ENCODE measurements at places on chromosomes 3 and 15.

DNA sequence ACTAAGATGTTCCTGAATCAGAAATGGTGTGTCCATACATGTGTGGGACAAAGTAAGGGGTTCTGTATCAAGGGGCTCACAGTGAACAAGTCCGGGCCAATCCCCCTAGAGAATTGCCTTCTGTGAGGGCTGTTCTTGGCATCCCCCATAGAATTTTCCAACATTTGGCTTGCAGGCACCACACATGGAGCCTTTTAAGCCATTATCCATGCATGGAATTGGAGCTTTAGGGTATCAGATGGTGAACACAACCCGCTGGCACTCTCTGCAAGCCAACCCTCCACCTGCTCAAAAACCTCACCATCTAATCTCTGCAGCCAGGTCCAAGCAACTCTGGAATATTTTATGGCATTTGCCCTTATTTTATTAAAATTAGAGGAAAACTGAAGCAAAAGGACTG is 278.7 kb downstream of the ERC2 start:
- no peak for DNase-seq

DNA sequence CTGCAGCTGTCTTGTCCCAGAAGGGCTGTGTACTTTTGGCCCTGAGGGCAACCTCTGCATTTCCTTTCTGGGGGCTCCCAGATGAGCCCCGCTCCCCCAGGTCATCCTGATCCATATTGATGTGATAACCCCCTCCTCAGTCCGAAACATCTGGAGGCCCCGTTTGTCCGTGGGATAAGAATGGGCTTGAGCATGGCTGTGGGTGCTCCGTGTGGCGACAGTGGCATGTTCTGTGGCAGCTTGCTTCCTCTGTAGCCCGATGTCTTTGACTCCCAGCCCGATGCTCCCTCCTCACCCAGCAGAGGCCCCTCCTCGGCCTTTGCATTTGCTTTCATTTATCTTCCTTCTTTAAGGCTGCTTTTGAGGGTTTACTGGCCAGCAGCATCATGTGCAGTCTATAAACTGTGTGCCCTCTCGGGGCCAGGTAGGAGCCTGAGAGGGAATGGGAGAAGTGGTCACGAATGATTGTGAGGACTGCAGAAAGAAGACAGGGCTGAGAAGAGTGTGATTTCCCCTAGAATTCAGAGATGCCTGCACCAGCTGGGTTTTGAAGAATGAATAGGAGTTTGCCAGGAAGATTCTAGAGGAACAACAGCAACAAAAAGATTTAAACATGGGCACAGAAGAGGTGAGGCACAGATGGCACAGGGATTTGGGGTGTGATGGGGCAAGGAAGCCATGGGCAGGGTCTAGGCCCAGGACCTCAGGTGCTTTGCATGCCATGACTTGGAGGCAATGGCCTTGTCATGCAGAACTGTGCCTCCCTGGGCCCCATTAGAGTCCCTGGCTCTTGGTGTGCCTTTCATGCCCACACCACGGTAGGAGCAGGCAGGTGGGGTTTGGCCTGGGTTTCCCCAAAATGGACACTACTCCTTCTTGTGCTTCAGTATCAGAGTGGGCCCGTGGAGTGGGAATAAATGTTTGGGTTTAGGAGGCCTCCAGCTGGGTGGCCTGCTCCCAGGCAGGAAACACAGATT is 34.2 kb downstream of the APBA2 start:
- DNase-seq = no peak

GRCh38 chr15:72011302-72011942 is 106.5 kb downstream of the MYO9A start:
- DNase-seq = no peak

- no peak for DNase-seq
Measured at GRCh38 chr3:100117093-100117492, 2.8 kb upstream of the FILIP1L start.

DNA sequence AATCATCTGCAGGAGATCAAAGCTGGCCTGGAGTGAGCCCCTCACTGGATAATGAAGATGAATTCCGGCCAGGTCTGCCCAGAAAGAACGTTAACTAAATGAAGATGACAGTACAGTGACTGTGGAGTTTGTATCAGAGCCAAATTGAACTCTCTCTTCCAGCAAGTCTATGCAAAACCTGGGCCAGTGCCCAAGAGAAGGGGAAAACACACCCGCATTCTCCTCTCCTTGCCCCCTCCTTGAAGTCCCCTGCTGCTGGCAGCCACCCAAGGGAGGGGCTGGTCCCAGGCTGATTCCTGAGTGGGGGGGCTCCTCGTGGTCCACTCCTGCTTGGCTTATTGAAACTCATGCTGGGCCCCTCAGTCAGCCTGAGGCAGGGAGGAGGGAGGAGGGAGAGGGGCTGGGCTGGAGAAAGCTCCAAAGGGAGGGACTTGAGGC is 155.7 kb downstream of the RAB11A start:
- DNase-seq = no peak

GRCh38 chr3:58299839-58300516 is 6.1 kb upstream of the RPP14 start:
- DNase-seq = no peak

- no peak for DNase-seq
Measured at GRCh38 chr3:101638261-101638745, 38.6 kb downstream of the ZBTB11 start.

DNA sequence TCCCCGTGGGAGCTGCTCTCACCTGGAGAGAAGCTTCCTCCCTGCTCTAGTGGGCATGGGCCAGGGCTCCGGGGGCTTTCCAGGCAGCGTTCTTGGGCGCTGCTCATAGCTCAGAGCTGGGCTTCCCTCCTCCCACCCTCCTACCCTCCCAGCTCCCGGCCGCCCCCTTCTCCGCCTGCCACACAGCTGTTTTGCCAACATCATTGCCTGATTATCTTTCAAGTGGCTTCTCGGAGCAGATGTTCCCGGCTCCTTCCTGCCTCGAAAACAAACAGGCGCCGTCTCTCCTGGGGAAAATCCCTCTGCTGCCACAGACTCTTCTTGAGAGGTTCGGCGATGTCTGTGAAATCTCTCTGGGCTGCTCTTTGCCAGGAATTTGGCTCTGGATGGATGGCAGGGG is 195.6 kb downstream of the RPLP1 start:
- DNase-seq = no peak

DNA sequence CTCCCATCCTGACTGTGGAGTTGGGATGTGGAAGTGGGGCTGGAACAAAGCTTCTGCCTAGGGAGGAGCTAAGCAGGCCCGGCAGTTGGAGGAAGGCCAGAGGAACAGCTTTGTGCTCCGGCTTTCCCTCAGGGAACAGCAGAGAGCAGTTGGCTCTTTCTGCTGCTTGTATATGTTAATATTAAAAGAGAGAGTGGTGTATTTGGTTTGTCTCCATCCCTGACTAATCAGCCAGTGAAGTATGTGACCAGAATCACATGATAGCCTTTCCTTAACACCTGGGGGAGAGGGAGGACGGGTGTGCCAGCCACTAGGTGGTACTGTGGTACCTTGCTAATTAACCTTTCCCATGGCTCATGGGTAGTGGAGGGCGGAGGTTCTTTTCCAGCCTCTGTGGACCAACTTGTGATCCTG is 10.0 kb downstream of the EIF2B5 start:
- DNase-seq = peak; percentile 36

GRCh38 chr3:98567666-98568270 is 25.6 kb downstream of the CPOX start:
- no peak for DNase-seq

- DNase-seq = no peak
Measured at GRCh38 chr3:57094575-57094974, 34.1 kb downstream of the SPATA12 start.

- no peak for DNase-seq
Measured at GRCh38 chr3:67774676-67775075, 120.3 kb upstream of the SUCLG2 start.

GRCh38 chr15:96767703-96768434 is 437.4 kb downstream of the NR2F2 start:
- no peak for DNase-seq

DNA sequence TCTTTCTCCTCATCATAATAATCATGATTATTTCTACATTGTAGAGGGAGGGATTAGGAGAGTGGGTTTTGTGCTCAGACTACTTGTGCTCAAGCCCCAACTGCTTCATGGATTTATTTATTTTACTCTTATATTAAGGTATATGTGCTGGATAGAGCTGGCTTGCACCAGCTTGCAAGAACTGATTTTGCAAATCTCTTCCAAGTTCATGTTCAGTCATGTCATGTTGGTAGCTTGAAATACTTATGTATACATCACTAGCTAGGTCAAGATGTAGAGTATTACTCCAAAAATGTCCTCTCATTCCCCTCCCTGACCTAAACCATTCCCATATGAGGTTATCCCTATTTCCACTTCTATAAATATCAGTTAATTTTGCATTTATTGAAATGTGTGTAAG is 293.9 kb upstream of the RBMS3 start:
- DNase-seq = no peak

DNA sequence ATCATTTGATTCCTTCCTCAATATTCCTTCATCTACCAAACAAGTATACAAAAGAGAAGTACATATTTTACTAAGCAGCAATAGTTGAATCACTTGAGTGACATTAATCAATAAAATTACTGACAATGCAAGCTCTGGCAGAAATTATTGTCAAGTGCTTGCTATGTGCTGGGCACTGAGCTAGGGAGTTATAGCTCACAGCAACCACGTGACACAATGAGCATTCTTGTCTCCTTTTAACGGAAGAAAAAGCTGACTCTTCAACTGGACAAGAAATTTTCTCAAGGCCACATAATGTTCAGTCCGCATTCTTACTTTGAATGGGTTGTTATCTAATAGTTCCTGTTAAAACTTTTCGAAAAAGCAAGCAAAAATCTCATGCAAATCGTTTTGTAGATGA is 500.1 kb downstream of the PYDC2 start:
- DNase-seq = no peak

DNA sequence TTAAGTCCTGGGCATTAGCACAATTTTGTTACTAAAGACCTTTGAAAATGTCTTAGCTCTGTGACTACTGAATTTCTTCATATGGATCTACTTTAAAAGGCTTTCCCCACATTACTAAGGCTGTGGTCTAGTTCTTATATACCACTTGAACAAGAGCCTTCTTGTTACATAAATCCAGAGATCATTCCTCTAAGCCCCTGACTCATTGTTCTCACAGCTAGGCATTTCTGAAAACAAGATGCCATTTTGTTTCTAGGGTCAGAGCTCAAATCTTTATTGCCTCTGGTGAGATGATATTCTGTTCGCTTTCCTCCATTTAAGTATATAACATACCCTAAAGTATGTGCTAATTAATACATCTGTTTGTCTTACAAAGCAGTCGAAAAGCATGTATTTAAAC is 29.8 kb upstream of the LPP start:
- no peak for DNase-seq

DNA sequence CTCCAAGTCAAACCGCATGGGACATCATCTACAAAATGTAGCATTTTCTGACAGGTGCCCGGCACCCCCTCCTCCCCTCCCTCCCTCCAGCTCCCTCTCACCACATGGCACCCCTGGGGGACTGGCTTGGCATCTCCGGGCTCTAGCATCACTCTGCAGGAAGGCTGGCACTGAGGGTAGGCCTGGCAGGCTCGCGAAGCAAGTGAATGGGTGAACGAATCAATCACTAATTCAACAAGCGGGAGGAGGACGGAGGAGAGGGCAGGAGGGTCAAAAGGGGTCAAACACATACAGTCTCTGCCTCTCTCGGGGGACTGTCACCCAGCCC is 155.7 kb downstream of the NUP210 start:
- DNase-seq = no peak

DNA sequence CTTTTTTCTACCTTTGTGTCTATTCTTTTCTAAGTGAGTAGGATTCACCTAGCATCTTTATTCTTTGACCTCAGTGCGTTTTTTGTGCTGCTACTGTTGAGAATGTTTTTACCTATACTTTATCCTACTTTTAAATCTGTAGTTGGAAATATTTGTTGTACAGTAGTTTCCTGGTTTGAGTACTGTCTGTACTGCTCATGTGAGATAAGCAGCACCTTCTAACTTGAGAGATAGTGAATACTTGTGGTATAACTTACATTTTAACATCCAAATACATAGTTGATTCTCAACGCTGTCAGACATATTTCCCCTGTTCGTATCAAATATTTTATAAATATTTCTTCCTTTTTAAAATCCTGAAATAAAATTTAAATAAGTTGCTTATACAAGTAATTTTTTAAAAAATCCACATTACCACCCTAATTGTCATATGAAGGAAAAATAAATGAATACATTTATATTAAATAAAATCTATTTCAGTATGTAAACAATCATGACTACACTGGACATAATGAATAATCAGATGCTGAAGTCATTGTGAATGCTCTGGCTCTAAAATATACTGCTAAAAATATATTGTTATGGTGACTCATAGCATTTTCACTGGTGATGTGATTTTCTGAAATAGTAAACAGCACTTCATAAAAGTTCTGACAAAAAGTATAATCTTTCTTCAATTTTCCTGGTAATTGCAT is 17.4 kb downstream of the ATP11B start:
- no peak for DNase-seq

DNA sequence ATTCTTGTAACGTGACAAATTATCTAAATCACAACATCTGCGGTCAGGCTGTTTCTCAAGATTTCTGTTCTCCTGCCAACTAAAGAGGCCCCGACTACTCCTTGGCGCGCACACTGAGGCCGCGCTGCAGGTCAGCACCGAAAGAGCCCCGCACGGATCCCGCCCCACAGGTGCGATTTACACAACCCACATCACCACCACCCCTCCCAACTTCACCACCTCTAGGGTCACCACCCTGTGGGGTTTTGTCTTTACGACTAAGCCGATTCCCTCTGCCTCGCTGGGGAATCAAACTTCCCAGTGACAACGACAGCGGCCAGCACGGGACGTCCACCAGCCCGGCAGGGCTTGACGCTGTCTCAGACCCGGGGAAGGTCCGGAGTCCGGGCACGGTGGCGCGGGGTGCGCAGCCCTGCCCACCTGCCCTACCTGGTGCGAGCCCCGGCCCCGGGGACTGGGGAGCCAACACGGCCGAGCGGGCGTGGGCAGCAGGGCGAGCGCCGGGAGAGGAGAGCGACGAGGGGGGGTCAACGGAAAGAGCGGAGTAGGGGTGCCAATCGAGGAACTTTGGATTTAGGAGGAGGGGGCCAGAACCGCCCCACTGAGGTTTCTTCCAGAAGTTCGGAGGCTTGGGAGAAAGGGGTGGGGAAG is 764 bp downstream of the UACA start:
- no peak for DNase-seq

DNA sequence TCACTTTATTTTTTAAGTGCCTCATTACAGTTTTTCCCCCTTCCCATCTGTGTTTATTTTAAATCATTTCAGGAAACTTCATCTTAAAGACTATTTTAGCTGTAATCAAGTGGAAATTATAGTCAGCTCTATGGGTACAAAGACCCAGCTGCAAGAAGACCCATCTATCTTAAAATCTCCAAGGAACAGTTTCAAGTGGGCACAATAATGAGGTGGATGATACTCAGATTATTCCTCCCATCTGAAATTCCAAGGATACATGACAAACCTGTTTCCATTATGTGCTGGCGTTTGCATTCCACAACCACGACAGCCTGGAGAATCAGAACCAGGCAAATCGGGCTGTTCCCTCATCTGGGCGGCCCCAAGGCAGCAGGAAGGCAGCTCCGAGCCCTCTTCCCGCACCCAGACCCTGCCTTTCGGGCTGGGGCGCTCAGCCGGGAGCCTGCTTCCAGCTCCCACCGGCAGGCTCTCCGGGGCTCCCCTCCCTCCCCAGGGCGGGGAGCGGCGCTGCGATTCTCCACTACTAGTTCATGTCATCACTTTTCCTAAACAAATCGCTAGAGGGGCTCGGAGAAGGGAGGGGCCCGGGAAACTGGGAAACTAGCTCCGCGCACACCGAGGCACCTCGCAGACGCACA is at the start of gene MGLL:
TSS of gene MGLL (minus strand) at position 475 of the 641 bp plus-strand sequence. CDS start at position 278, 197 bp downstream.
- DNase-seq = peak; percentile 29

GRCh38 chr3:57998366-57999283 is 9.6 kb upstream of the FLNB start:
- no peak for DNase-seq

All from right renal cortex interstitium (tissue), 3 donors.